ENCODE measurements at places on chromosomes 5 and 9.

GRCh38 chr5:154603953-154604679 lies 126.1 kb upstream of the HAND1 start:
- DNase-seq: no peak

GRCh38 chr9:77449240-77450084 lies 198.7 kb downstream of the GNA14 start:
- no peak for DNase-seq

DNA sequence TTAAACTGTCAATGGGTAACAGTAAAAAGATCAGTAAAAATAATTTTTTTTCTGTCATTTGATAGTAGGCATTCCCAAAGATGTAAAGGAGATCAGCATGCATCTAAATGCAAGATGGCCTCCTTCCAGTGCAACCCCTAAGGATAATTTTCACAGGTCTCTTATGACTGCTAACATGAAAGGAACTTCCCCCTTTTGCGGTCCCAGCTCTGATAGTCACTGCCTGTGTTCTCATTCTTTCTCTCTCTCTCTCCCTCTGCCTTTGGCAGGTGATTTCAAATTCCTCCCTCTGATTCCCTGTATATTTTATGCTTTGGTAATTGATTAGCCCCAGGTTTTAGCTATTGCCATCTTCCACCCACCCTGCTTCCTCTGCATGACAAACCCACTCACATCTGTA lies 8.9 kb downstream of the SPINK14 start:
- no peak for DNase-seq

DNA sequence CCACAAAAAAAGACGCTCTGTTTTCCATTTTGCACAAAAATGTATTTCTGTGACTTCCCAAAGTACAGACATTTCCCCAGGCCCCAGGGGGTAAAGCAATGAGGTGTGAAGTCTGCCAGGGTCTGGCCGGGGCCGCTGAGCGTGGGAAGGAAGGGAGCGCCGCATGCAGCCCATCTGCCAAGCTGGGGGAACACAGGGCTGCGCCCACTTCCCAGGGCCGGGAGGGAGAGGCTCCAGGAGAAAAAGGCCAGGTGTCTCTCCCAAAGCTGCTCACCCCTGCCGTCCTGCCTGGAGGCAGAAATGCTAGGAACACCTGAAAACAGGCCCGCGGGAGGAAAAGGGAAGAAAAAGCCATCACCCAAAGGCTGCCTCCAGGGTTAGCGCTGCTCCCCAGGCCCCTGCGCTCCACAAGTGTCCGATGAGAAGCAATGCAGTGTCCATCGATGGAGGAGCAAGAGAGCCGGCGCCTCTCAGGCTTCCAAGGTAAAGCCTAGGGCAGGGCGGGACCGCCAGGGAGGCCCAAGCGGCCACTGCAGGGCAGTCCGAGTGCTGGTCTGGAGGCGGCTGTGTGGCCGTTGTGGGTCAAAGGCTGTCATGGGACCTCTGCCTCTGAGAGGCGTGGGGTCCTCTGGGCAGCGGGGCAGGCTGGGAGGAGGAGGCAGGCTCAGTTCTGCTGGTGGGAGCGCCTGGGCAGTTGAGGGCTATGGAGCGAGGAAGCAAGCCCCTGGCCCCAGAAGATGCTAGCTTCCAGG lies 6.0 kb upstream of the ZDHHC12 start:
- no peak for DNase-seq

GRCh38 chr5:172841256-172841655 lies 7.2 kb downstream of the ERGIC1 start:
- no peak for DNase-seq

Measured in NCI-H187 treated with DMSO at 0.1 percent for 48 hours (cell line).